NCI-H187 treated with DMSO at 0.1 percent for 48 hours (cell line): ENCODE measurements at places on chromosomes 2 and 18.

DNA sequence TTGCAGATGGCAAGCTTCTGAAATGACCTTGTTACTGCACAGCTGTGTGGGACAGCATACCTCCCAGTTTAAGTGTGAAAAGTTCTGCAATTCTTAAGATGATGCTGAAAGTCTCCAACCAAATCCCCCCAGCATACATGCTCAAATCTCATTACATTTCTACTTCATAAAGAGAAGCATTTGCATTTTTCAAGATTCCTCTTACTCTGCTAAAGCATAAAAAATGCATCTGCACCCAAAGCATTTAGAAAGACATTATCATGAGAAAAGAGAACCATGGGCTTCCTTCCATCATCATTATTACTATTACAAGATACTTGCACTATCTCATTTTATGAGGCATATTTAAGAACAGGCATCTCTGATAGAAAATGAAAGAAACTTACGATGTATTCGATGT lies 236.9 kb upstream of the REV1 start:
- no peak for DNase-seq

DNA sequence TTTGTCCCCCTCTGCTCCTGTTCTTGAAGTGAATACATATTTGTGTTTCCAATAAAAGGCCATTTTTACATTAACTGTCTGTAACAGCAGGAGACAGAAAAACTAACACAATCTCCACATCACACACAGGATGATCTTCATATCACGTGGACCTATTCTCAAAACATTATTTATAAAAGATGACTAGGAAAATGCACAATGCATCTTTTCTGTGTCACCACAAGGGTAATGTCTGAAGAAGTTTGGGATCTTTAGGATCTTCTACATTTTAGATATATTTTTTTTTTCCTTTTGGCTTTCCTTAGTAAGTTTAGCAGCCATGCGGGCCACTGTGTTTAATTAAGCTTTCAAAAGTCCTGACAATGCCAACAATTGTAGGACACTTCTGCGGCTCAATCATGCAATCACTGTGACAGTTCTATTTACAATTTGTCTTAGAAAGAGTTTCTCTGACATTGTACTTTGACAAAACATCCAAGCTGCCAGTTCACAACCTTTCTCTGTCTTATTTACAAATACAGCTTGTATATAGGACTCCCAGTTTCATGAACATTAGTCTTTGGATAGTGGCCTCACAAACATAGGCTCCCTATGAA lies 12.3 kb downstream of the BCL11A start:
- no peak for DNase-seq

DNA sequence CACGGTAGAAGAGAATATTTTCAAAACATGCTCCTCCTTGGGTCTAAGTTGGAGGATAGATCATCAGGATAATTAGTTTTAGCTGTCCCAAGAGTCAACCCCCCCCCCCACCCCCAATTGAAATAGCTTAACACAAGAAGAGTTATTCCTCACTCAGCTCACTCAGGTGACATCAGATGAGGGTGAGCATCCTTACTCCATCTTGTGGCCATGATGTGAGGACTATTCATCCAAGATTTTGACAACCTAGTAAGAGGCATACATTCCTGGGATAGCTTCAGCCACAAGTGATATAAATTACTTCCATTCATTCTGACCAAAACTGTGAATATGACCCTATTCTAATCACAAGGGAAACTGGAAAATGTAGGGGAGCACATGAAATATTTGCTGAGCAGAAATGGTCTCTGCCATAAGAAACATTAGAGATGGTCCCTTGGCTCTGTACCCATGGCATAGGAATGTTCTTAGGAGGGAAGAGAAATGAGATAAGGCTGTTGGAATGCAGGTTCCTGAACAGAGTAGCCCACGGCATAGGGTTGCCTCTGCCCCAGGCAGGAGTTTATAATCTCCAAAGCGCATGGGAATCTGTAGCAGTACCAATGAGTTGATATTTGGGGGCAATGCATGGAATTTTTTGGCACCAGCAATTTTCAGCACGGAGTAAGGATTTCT lies 257.2 kb downstream of the CYRIA start:
- no peak for DNase-seq

DNA sequence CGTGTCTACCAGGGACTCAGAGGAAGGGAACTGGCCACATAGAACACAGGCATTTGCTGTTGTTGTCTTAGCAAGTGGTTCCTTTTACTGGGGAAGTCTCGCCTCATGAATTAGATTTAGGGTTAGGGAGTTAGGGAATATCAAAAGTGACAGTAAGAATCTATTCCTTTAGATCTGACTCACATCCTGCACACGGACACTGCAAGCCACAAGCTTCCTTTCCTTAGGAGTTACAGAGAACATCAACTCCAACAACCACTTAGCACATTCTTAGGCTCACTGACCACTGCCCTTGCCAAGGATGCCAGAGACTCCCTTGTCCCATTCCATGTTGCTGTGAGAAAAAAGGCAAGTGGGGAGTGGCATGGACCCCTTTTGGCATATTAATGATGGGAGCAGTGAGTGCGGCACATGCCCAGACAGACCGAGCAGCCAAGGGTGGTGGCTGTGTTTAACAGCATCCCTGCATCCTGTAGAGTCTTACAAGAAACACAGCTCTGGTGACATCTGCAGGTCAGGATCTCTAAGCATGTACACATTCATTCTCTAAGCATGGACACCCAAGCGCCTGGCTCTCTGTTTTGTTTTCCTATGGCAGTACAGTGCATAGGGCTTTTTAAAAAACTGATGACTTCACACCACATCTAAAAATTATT lies 745.6 kb upstream of the RAB6C start:
- no peak for DNase-seq

GRCh38 chr18:76495006-76495370 lies at the start of gene ZNF516:
Gene ZNF516 (minus strand): TSS chr18:76495242. CDS start chr18:76443054, 52,188 bp downstream.
- DNase-seq, result no peak

- DNase-seq, result no peak
Observed at GRCh38 chr2:19346983-19347618, 11.3 kb downstream of the OSR1 start.

- peak; percentile 64 for DNase-seq
Observed at GRCh38 chr18:41146301-41146700, 808.7 kb upstream of the PIK3C3 start.

DNA sequence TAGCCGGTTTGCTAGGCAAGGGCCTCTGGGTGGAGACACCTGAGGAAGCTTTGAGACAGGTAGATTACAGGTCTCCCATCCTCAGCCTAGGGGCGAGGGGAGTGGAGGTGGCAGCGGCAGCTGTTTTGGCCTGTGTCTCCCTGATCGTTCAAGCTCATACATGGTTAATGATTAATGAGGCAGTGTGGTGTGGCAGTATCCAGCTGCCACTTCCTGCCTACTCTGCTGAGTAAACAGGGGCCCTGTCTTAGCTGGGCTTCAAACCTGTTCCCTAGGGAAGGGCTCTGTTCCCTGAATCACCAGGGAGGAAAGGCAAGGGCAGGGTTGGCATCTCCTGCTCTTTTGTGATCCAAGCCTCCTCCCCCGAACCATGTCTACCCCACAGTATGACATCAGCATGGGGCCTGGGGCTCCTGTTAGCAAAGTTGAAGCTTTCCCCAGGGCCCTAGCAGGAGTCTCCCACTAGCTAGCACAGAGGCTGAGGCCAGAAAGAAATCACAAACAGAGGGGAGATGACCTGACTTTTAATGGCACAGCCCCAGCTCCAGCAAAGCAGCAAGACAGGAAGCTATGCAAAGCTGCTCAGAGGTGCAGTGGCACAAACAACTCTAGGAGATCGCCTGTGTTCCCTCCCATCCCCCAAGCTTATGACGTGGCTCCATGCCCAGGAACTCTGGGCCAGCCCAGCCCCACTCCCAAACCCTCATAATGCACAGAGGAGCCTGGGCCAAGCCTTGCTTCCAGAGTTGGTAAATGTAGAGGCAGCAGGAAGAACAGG lies 3.7 kb upstream of the TUBA4B start:
- no peak for DNase-seq

- no peak for DNase-seq
Observed at GRCh38 chr2:206275312-206276055, 1.0 kb downstream of the ZDBF2 start.

- DNase-seq, result no peak
Observed at GRCh38 chr2:135473567-135473966, 57.5 kb downstream of the ZRANB3 start.

DNA sequence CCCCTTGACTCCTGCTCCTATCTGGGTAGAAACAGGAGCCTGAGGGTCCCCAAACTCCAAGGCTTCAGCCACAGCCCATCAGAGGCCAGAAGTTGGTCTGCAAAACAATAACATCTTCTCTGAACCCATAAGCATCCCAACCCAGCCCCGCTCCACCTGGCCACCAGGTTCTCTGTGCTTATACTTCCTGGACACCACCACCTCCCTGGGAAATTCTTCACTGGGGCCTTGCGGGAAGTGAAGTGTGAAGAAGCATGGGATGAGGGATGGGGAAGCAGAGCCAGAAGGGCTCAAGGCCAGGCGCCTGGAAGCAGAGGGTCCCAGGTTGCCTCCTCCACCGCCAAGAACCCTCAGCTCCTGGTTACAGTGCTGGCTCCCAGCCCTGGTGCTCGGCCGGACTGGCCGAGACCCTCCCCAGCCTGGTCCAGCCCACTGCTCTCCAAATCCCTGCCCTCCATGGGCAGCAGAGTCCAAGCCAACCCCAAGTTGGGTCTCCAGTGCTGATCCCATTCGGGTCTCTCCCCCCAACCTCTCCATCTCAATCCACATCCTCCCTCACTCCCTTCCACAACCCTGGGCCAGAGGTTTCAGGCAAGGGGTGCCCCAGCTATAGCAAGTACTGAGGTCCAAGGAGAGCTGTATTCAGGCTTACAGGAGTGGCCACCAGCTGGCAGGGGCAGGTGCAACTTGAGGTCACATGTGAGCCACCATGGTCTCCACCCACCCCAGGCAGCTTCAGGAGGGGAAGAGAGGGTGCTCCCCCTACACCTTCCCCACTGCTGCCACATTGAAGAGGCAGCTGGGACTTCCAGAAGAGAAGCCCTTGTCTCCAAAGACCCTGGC lies 60.7 kb downstream of the TNS1 start:
- DNase-seq, result no peak

DNA sequence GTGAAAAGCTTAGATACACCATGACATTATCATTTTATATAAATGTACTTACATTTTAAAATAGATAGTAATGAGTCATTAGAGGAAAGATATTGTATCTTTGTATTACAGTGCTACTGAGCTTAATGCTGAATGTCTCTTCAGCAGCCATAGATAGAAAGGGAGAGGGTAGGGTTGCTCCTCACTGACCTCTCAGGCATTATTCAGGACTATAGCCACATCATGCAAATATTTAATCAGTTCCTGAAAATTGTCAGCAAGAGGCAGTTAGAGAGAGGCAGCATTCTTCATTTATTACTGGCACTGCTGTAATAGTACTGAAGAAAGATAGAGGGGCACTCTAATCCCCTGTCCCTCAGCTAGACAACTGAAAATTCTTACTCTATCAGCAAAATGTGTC lies 242.0 kb upstream of the TANK start:
- no peak for DNase-seq

DNA sequence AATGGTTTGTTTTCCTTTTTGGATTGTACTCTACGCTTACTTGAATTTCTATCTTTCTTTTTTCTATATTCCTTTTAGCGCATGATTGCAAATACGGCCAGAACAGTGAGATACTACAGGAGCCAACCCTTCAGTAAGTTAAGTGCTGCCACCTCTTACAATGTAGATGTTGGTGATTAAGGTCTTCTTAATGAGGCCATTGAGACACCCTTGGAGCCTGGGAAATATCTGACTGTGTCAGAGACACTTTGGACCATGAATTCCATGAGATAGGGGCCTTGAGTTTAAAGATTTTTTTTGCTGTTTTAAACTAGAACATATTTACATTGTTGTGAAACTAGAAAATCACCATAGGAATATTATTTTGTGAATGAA lies 27.1 kb upstream of the MAP3K20 start:
- no peak for DNase-seq

GRCh38 chr2:96225016-96225533 lies 16.4 kb upstream of the STARD7 start:
- DNase-seq, result no peak

DNA sequence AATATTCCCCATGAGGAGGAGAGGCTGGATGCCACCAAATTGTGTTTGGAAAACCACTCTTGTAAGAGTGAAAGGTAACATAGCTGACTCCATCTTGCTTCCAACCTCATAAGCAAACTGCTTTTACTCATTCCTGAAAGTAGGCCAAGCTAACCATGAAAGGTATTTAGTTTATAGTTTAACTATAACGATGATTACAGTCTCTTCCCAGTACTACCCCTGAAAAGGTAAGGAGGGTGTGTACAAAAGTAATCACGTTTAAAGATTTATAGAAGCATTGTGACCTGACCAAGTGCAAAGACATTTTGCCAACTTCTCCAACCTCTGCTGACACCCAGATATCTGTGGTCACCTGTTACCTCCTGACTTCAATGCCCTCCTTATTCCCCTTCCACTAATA lies 122.6 kb downstream of the CD8B2 start:
- DNase-seq, result no peak

DNA sequence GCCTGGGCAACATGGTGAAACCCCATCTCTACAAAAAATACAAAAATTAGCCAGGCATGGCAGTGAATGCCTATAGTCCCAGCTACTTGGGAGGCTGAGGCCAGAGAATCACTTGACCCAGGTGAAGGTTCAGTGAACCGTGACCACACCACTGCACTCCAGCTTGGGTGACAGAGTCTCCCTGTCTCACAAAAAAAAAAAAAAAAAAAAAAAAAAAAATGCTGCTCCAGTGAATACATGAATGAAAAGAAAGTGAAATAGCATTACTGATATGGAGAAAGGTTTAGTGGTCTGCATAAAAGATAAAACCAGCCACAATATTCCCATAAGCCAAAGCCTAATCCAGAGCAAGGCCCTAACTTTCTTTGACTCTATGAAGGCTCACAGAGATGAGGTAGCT lies 44.5 kb downstream of the METTL8 start:
- DNase-seq, result no peak

DNA sequence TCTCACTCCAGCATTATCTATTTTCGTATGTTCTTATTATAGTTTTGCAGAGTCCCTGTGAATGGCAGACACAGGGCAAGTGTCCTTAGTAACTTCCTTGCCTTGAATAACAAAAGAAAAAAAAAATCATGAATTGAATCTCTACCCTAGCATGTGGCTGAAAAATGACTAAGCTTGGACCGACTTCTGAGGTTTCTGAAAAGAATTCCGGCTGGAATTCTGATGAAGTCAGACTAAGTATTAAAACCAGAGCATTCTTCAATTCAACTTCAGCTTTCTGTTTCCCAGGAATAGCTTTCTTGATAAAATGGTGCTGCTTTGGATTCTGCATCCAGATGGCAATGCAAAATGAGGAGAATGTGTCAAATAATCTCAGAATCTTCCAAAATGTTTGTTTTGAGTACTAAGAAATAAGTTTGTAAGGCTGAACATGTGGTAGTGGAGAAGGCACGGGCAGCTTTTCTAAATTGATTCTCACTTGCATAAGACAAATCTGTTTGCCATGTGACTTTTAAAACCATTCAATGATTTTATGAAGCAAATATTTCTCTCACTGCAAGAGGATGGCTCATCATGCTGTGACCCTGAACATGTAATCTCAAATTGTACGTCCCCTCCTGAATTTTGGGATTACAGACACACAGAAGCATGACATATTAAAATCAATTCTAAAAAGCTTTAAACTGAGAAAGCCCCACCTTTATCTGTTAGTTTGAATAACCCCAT lies 1462.8 kb upstream of the LRRTM1 start:
- no peak for DNase-seq

- no peak for DNase-seq
Observed at GRCh38 chr2:96505231-96505889, at the start of gene NEURL3. Gene NEURL3 (minus strand): TSS chr2:96505357. CDS start chr2:96505286, 71 bp downstream.
